Activated T-helper 1 cell treated with anti-CD3 and anti-CD28 coated beads, Interleukin-12 subunit alpha, Interleukin-12 subunit beta, Interleukin-2, Interleukin-4 antibody, amounts not matched to agents 30 ng/mL and 10 ng/mL and 1 ng/mL, durations not matched to agents 14 hours and 24 hours and 36 hours (primary cell): ENCODE measurements at places on chromosomes 5 and 9. TPM values are rescaled to one million over a fixed set of nuclear protein-coding genes. Genes with fewer than 3 reads are reported as not detected.

LHX6 gene
- total RNA-seq = 0.08 TPM in 1 of 2 replicates, not detected in the other

- H3K4me3 ChIP-seq = peak overlapping the region; percentile 65
- peaks cover 41% of the 10 kb centered on the region for H3K27me3 ChIP-seq
- peak; percentile 59 for DNase-seq
- H3K4me1 ChIP-seq = peaks cover 14% of the 10 kb centered on the region
- peak overlapping the region; percentile 83 for H3K27ac ChIP-seq
Measured at GRCh38 chr5:136080483-136081216, 51.9 kb downstream of the TGFBI start.

DNA sequence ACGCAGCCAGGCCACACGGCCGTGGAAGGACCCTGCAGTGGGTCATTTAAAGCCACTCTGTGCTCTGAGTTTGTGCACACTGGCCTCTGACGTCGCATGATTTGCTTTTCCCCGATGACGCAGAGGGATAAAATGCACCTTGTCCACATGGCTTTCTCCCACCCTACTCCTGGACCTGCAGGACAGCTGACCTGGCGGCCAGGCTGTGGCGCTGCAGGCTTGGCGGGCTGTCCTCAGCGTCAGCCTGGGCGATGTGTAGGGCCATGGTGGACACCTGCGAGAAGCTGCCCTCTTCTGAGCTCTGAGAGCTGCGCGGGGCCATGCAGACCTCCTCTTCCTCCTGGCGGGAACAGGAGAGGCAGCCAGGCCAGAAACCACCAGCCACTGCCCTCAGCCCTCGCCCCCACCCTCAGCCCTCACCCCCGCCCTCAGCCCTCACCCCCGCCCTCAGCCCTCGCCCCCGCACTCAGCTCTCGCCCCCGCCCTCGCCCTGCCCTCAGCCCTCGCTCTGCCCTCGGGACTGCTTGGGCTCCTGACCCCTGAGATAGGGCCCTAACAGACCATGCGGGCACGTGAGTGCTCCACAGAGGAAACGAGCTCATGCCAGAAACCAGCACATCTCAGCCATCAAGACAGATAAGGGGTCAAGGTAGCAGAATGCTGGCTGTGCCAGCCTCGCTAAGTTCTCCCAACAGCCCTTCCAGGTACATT lies 20.0 kb upstream of the SCGB3A1 start:
- no peak for DNase-seq
- no peak overlapping the region for H3K27ac ChIP-seq

IL17B gene
- total RNA-seq = not detected in 2 replicates

PPP3R2 gene
- total RNA-seq = not detected in 2 replicates

DNA sequence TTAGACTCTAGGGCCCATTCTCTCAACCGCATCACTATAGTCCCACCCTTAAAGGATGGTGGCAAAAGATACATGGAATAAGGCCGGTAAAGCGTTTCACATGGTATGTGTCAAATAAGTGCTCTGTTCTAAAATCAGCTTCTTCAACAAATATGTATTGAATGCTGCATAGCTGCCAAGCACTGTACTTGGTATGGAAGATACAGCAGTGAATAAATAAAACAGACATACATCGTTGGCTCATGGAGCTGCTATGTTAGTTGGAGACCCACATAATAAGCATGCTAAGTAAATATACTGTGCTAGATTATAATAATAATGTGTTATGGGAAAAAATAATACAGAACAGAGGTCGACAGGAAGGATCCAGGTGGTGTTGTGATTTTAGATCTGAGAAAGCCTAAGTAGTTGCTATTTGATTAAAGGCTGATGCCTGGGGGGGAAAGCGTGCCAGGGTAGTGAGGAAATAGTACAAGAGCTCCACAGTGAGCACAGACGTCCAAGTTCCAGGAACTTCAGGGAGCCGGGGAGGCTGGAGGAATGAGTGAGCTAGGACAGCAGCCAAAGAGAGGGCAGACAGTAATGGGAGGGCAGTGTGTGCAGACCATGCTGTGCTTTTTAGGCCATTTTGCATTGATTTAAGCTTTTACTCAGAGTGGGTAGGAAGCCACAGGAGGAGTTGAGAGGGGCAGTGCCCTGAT lies 93.7 kb downstream of the JAKMIP2 start:
- no peaks in the 10 kb centered on the region for H3K27me3 ChIP-seq
- no peaks in the 10 kb centered on the region for H3K36me3 ChIP-seq
- DNase-seq = no peak
- H3K4me3 ChIP-seq = no peak overlapping the region
- no peak overlapping the region for H3K27ac ChIP-seq
